ENCODE measurements at places on chromosomes 5 and 9. TPM values are rescaled to one million over a fixed set of nuclear protein-coding genes. Genes with fewer than 3 reads are reported as not detected.

DNA sequence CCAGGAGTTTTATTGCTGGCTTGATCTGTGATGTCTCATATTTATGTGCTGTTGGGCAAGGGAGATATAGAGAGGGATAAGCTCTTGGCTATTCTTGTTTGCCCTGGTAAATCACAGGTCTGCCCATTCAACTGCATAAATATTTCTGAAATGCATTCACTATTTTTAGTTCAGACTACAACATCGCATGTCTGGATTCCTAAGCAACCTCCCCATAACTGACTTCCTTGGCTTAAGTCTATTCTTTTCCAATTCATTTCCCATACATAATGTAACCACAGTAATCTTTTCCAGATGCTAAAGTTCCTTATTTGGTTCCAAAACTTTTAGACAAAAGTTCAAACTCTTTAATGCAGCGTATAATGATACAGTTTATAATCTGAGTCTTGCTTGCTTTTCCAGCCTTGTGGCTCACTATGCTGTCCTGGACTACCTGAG is 321.4 kb upstream of the ACTBL2 start:
- DNase-seq: no peak

DNA sequence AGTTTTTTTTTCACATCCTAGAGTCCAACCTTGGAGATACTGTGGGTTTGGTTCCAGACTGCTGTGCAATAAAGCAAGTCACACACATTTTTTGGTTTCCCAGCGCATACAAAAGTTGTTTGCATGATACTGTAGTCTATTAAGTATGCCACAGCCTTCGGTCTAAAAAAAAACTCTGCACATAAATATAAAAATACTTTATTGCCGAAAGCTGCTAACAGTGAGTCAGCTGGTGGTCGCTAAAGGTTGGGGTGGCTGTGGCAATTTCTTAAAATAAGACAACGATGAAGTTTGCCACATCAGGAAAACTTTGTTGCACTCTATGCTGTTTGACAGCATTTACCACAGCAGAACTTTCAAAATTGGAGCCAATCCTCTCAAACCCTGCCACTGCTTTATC is 37.4 kb downstream of the UBQLN1 start:
- DNase-seq: no peak

The ST8SIA4 gene
- total RNA-seq: 0.44 TPM

DNA sequence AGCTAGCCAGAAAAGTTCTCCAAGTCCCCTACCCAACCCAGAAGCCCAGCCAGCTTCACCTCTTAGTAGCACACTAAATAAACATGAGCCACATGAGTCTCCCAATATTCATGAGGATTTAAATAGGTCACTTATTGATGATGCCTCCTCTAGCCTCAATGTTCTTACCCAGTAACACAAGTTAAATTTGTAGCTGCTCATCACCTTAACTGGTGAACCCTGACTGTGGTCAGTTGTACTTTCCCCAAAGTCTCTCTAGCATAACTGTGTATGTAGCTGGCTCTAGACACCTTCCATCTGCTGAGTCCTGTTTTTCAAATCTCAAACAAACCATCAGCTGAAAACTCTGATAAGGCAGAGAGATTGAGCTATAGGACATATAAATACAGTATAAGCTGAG is 100.3 kb upstream of the ELAVL2 start:
- no peak for DNase-seq

DNA sequence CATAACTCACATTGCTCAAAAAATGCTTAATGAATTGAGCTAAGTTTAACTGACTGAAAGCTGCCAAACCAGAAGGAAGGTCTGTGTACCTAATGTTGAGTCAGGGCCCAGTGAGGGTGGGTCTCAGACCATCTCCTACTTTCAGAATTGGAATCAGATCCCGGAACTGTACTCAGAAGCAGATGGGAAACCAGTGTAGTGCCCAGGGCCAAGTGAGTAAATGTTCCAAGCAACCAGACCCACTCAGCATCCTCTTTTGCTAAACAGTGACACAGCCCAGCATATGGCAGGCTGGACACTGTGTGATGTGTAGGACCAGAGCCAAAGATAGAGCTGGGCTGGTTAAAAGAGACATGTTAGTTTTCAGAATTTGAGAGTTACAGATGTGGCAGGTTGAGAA is 94.1 kb downstream of the PLCXD3 start:
- DNase-seq: no peak

DNA sequence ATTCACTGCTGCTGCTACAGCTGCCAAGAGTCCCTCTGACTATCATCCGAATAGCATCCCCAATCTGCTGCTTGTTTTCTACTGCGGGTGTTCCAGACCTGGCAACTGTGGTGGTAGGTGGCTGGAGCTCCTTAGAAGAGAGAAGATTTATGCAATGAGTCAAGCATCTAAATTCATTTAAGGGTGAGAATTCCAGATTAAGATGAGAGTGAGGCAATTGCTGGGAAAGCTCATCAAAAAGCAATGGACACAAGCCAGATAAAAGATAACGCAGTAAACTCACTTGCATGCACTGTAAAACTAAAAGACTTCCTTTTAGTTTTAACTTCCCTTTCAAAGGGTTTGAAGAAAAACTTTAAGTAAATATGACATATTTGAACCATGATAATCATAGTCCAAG is 3.9 kb downstream of the PLK2 start:
- no peak for DNase-seq
